ENCODE measurements at places on chromosomes 7 and 10.
A peak's percentile ranks its signal among the peaks of the same experiment; 100 is the strongest.

GRCh38 chr10:93420091-93420490, 62.0 kb downstream of the MYOF start:
- DNase-seq = no peak

DNA sequence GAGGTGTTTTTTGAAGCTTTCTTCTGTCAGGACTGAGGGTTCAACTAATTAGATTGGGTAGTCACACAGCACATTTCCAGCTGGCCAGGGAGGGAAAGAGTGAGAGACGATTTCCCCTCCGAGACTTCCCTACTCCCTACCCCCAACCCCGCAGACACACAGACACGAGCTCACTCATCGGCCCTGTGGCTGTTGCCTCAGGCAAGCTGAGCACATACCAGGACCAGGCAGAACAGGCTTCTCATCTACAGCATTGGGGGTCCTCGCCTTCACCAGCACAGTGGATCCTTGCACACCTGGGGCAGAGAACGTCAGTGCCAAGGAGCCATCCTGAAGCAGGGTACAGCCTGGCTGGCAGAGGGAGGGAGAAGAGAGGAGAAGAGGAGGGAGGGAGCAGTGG, 144.1 kb downstream of the TMEM178B start:
- DNase-seq = no peak

GRCh38 chr10:20596911-20597310, 300.2 kb downstream of the NEBL start:
- no peak for DNase-seq

DNA sequence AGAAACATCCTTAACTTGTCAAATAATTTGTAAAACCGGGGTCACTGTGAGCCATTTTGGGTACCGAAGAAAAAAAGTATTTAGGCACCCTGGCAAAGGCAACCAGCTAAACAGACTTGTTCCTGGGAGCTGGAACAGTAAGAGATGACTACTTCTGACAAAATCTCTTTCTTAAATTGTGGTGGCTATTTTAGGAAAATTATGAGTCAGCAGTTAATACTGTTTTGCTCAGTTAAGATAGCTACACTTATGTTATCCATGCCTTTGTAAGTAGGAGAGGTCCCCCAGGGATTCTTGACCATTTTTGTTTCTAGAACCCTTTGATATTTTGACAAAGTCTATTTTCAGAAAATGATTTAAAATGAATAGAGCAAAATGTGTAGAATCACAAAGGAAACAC, 68.7 kb downstream of the TAX1BP1 start:
- no peak for DNase-seq

DNA sequence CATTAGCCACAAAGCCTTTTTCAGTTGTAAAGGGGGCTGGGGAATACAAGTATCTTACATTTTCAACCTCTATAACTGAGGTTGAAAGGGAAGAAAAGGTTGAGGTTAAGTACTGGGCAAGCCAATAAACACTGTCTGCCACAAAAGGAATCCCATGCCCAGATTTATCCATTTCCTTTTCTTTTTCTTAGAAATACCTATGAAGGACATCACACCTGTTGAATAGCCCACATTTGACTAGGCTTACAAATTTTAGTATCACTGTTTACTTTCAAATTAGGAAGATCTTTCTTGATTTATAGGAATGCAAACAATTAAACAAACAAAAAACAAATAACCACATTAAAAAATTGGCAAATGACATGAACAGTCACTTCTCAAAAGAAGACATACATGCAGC, 81.0 kb upstream of the CAV2 start:
- DNase-seq = no peak

GRCh38 chr10:109393425-109393824, 529.9 kb downstream of the XPNPEP1 start:
- no peak for DNase-seq

DNA sequence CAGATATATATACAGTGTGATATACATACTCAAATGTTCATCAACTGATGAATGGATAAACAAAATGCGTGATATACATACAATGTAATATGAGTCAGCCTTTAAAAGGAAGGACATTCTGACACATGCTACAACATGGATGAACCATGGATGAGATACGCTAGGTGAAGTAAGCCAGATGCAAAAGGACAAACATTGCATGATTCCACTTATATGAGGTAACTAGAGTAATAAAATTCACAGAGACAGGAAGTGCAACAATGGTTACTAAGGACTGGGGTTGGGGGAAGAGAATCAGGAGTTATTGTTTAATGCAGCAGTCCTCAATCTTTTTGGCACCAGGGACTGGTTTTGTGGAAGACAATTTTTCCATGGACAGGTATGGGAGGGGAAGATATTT, 47.3 kb upstream of the PIK3AP1 start:
- no peak for DNase-seq

- peak; percentile 81 for DNase-seq
These were observed 117.1 kb upstream of the PODXL start for GRCh38 chr7:131673576-131673975.

All from OCI-M1 (cell line).